GM04503 (cell line): ENCODE measurements at places on chromosomes 1 and 21.

- no peak for DNase-seq
These were observed 69.3 kb downstream of the POU2F1 start for GRCh38 chr1:167289966-167290365.

GRCh38 chr1:15353839-15354579 is 55.7 kb upstream of the EFHD2 start:
- DNase-seq: no peak

DNA sequence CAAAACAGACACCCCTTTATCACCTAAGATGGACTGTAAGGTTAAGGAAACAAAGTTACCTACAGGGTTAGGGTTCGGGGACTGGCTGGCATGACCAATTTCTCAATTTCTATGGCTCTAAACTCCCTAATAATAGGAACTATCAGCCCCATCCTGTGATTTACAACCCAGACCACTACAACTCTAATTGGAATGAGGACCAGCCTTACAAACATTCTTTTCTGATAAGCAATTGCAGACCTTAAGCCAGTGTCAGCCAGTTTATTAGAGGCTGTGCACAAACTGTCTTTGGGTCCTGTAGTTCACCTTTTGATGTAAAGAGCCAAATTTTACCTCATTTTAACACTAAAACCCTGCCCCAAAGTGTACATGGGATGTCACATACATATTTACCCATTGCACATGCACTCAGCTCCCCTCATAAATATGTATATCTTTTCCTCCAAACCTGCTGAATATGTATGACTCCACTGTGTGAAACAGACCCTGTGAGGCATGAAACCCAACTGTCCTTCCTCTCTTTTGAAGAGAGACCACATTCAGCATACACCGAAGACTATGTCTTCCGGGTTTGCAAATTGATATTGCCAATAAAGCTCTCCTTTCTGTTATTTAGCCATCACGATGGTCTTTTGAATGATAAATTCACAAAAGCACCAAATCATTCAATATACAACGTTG is 7.3 kb upstream of the APP start:
- DNase-seq: no peak

DNA sequence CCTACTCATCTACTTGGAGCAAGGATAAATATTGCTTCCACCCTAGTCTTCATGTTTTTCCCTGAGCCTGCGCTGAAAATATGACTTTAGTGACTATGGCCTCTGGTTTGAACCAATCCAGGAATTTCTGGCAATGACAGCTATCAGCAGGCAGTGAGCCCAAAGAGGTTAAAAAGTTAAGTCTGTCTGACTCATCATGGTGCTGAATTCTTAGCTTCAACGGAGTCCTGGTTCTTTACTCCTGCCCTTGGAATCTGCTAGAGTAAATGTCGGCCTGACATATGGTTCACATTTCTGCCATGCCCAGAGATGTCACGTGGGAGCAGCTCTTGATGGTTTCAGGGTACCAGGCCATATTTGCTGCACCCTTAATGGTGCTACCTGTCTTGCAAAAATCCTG is 351.6 kb upstream of the PLXNA2 start:
- DNase-seq: peak; percentile 72

DNA sequence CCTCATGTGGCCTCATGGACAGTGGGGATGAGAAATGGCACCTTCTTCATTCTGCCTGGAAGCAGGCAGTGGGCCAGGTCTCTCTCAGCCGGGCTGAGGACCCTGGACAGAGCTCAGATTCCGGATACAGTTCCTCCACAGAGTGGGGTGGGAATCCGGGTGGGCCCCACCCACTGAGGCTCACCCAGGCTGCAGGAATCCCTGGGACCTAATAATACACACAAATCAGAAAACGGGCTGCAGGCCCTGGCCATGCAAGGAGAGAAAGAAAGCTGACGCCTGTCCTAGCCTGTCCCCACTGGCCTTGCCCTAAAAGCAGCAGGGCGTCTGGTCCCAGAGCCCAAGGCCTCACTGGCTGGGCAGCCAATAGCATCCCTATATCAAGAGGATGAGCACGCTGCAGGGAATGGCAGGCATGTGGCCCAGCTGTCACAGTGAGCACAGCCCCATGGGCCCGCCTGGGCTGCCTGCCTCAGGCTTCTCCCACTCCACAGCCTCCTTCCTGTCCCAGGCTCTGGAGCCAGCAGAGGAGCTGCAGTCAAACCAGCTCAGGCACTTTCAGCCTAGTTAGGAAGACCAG is 25.3 kb downstream of the ACTA1 start:
- no peak for DNase-seq

GRCh38 chr1:3251807-3252428 is 182.9 kb downstream of the PRDM16 start:
- DNase-seq: no peak

GRCh38 chr1:172343240-172344160 is 77.0 kb upstream of the C1orf105 start:
- DNase-seq: peak; percentile 82

- DNase-seq: no peak
These were observed 516.7 kb downstream of the KCNT2 start for GRCh38 chr1:196091397-196092135.

DNA sequence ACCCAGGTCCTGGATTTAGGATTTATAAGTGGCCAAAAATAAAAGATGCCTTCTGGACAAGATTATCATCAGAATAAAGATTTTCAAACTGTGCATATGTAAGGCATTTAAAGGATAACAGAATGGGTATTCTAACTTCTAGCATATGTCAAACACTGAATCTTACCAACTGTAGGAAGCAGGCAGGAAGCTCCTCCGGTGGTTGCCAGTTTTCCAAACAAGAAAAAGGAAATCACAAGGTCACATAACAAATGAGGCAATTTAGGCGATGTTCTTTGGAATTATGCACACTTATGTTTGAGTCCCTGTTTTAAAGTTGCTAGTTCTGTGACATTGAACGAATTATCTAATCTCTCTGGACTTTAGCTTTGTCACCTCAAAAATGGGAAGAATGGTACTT is 48.9 kb downstream of the ATP6V1G3 start:
- no peak for DNase-seq

DNA sequence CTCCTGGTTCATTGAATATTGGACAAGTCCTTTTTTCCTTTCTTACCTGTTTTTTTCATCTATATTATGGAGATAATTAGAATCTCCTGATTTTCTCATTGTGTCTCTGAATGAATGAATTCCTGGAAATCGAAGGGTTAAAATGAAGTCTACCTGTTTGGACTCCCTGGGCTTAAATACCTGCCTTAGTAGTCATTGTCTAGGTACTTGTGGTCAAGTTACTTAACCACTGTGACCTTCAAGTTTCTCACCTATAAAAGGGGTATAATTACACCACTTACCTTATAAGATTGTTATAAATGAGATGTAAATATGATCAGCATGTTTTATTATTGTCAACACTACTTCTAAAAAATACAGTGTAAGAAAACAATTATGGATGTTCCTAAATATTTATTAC is 9.0 kb upstream of the TBX19 start:
- DNase-seq: no peak

DNA sequence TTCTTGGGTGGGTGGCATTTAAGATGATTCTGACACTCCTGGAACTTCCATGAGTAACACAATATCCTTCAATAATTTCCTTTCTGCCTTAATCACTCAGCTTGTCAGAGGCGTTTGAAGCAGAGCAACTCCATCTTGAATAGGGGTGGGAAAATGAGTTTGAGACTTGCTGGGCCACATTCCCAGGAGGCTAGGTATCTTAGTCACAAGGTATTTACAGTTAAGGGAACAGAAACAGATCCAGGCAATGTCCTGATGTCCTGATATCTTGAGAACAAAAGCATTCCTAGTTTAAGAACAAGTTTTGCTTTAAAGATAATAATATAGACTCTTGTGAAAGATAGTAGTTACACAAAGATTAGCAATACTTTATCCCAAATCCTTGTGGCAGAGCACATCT is 76.6 kb upstream of the KIAA0040 start:
- DNase-seq: no peak

DNA sequence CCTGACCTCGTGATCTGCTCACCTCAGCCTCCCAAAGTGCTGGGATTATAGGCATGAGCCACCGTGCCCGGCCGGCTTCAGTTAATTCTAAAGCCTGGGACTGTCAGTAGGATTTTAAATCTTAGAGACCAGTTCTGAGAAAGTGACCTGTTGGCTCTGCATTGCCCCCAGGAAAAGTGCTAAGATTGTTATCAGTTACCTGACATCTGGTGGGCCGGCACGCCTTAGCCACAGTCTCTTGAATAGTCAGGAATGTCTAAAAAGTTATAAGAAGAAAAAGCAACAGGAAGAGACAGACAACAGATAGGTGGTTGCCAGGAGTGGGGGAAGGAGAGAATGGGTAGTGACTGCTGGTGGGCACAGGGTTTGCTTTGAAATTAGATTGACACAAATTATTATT is 35.1 kb downstream of the RABGAP1L start:
- no peak for DNase-seq

DNA sequence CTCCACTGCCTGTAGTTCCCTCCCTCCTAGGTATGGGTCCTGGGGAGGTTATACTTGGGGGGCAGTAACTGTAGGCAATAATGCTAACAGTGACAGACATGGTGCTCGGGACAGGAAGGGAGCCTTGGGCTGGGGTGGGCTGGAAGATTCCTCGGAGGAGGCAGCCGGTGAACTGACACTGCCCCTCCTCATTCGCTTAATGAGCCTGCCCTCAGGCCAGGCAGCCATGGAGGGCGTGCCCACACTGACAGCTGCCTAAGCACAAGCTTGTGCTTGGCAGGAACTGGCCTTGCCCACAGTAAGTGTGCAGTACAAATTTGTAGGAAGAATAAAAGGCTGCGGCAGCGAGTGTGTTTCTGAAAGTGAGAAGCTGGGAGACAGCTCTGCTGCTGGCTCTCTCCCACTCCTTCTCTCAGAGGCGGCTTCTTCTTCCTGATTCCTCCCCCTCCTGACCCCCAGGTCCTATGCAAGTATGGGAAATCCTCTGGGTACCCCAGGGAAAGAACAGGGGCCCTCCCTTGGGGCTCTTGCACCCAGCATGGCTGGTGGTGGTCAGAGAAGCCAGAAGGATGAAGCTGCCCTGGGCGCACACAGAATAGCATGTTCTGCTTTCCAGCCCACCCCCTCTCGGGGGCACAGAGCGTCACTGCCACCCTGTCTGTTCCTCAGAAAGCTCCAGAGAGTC is 23.6 kb downstream of the OPTC start:
- no peak for DNase-seq

- no peak for DNase-seq
These were observed 541.2 kb downstream of the PTPRU start for GRCh38 chr1:29777522-29777921.

GRCh38 chr1:151728151-151729054 is 7.1 kb downstream of the RIIAD1 start:
- DNase-seq: no peak

DNA sequence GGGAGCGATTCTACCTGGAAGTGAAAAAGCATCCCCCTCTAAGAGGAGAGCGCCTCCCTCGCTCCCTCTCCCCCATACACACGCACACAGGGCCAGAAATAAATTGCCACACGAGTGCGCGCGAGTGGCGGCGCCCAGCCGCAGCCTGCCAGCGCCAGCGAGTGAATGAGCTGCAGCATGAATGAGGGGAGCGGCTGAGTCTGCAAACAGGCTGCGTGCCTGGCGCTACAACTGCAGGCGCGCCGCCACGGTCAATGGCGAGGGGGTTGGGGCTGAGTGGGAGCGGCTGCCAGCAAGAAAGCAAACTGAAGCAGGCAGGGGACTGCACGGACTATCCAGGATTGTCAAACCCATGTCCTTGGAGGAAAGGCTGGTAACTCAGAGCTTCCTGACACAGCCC is 2.2 kb downstream of the CAMK1G start:
- DNase-seq: no peak

- DNase-seq: no peak
These were observed 36.0 kb downstream of the LACTBL1 start for GRCh38 chr1:22936681-22937080.

- no peak for DNase-seq
These were observed 140.9 kb upstream of the CTTNBP2NL start for GRCh38 chr1:112255080-112255479.

DNA sequence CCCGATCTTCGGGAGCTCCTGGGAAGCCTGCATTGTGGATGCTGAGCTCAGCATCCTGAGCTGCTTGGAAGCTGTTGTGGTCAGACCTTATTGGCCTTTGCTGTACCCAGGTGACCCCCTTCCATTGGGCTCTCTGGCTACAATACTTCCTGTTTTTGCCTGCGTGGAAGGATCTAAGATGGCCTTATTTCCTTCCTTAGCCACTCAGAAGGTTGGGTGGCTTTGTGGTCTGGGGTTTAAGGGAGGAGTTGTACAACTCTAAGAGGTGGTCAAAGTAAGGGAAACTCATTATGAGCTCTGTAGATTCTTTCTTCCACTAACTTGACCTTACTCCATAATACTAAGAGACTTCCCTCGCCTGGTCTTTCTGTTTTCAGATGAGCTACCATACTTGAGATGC is 17.7 kb downstream of the PFKFB2 start:
- no peak for DNase-seq

DNA sequence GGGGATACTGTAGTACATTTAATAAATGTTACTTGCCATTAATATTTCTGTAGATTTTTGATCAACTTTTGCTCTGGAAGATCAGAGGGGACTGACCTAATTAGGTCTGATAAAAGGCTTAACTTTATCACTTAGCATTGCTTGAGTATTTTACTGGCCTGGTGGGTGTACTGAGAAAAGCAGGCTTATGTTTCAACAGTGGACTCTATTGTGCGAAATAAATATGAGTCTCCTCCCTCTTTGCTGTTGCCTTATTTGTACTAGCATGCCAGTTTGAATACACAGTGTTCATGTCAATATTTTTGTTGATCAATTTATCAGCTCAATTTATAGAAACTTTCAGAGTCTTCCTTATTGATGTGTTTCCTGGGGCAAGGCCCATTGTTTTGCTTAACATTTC is 49.1 kb downstream of the EBNA1BP2 start:
- DNase-seq: no peak

- DNase-seq: no peak
These were observed 12.4 kb downstream of the PSEN2 start for GRCh38 chr1:226882631-226883409.

GRCh38 chr1:72280711-72281110 is 1.6 kb downstream of the NEGR1 start:
- no peak for DNase-seq

- DNase-seq: no peak
These were observed 138.6 kb upstream of the JUN start for GRCh38 chr1:58922302-58923089.

DNA sequence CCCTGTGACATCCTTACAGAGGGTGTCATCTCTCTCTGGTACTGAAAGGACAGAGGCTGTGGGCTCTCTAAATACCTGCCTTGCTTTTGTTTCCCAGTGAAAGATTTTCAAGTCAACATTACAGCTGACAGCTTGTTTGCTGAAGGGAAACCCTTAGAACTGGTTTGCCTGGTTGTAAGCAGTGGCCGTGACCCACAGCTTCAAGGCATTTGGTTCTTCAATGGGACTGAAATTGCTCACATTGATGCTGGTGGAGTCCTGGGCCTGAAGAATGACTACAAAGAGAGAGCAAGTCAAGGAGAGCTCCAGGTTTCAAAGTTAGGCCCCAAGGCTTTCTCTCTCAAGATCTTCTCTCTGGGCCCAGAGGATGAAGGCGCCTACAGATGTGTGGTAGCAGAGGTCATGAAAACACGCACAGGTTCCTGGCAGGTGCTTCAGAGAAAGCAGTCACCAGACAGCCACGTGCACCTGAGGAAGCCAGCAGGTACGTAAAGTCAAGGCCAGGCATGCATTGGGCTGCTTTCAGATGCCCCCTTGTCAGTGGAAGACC is 11.8 kb downstream of the CD101 start:
- no peak for DNase-seq

- DNase-seq: no peak
These were observed 4.2 kb downstream of the SPATA21 start for GRCh38 chr1:16433030-16433429.

GRCh38 chr1:29865051-29865450 is 628.7 kb downstream of the PTPRU start:
- no peak for DNase-seq
